Fibroblast of the aortic adventitia (primary cell): ENCODE measurements at places on chromosomes 1 and 21. TPM values are rescaled to one million over a fixed set of nuclear protein-coding genes. Genes with fewer than 3 reads are reported as not detected.

DNA sequence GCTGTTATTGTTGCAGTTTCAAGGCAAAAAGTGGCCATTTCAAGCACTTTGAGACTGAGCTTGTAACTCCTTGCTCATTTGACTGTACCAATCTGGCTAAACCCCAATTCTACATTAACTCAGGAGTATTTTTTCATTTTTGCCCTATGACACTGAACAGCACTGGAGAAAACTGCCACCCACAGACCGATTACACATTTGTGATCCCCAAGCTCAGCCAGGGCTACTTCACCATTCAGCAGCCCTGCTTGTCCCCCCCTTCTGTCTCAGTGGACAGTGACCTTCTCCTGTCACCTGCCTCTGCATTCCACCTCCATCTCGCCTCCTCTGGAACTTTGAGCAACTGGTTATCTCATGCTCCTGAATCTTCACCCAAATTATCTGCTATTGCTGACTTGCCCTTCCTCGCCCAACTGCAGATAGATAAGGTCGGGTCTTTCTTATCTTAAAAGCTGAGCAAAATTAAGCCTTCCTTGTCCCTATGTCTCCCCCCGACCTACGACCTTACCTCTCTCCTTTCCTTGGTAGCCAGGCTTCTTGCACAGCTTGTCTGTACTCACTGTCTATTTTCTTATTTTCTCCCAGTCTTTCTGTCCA is 25.3 kb downstream of the SPATA46 start:
- DNase-seq, result no peak

VTCN1 gene
- total RNA-seq, result not detected in 2 replicates

DNA sequence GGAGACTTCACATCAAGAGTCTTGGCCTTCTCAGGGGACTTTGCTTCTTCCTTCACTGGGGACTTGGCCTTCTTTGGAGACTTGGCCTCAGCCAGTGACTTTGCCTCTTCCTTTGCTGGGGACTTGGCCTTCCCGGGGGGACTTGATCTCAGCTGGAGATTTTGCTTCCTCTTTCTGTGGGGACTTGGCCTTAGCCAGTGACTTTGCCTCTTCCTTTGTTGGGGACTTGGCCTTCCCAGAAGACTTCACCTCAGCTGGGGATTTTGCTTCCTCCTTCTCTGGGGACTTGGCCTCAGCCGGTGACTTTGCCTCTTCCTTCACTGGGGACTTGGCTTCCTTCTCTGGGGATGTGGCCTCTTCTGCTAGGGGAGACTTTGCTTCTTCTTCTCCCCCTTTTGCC is 13.5 kb upstream of the CD2 start:
- DNase-seq, result no peak

TIAM1 gene
- total RNA-seq, result 7.8 and 15.1 TPM in 2 replicates

YARS1 gene
- total RNA-seq, result 96.7 and 186 TPM in 2 replicates

SLC9C2 gene
- not detected in 2 replicates for total RNA-seq

DNA sequence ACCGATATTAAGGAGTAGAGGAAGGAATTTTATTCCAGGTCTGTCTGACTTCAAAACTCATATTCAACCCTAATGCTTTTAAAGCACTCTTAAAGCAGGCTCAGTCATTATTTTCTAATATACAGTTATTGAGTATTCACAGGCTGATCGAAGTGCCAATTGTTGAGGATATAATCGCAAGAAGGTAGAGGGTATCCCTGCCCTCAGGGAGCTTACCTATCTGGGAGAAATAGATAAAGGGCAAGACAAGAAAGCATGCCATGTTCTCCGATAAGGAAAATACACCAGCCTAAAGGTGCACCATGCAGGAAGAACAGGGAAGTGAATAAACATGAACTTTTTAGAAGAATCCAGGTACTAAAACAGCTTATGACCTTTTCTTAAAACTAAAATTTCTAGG is 361.2 kb downstream of the SMYD3 start:
- no peak for DNase-seq
